Neural progenitor cell (in vitro differentiated cells): ENCODE measurements at places on chromosomes 6 and 20. TPM values are rescaled to one million over a fixed set of nuclear protein-coding genes. Genes with fewer than 3 reads are reported as not detected.

EFCAB8 gene
- total RNA-seq: not detected in 2 replicates

TFAP2D gene
- not detected in 2 replicates for total RNA-seq

DNA sequence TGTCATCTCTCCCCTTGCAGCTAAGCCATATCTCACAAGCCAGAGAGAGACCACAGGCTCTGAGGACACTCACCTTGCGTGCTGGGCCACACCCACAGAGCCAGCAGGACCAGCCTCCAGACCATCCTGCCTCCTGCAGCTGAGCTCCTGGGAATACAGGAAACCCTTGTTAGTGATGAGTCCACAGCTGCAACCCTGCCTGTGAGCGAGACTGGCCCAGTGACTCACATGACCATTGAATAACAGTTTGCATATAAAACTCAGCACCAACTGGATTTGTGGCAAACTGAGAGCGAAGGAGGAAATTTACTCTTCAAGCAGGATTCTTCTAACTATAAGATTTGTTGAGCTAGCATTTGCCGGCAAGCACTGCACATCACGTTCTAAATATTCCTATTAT is 3.0 kb downstream of the THBS2 start:
- DNase-seq: no peak
- H3K4me1 ChIP-seq: peaks cover 25% of the 10 kb centered on the region

DNA sequence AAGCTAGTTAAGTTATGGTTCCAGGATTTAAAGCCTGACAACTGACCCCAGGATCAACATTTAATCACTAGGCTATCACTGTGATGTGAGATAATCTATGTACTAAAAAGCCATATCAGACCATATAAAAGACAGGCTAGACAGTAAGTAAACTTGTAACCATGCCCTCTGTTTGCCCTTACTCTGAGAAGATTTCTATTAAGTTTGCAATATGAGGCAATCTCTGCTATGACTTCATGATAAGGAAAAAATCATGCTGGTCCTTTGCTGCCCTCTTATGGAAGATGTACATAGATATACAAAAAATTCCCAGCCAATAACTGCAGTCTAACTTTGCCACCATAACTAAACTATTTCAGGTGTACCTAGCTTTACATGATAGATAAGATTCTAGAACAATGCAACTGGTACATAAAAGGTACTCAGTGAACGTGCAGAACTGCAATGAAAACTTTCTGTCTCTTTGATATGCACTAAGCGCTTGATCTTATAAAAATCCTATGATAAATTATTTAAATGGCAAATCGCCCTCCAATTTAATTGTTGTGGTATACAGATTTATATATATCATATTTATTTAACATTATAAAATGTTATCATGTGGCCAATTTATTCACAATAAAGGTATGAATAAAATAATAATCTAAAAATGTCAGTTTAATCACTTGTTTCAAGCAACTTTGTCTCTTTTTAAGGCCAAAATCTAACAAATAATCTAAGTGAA is 70.5 kb downstream of the FAM217A start:
- H3K4me3 ChIP-seq: no peak overlapping the region
- H3K4me1 ChIP-seq: no peaks in the 10 kb centered on the region
- DNase-seq: no peak
- no peaks in the 10 kb centered on the region for H3K27me3 ChIP-seq

DNA sequence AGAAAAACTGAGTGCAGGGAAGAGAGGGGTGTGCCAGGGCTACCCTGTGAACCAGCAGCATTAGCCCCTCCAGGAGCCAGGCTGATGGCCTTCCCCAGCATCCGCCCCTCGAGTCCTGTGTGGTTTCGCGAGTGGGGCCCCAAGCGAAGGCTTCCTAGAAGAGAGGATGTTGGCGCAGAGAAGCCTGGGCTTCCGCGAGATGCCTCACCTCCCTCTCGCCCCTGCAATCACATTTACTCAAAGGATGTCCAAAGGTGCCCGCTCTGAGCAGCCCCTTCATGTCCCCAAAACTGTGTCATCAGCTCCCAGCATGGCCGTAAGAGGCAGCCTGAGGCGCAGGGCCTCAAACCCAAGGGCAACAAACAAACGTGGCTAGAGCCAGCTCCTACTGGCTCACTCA is 111.7 kb downstream of the PREX1 start:
- H3K36me3 ChIP-seq: no peaks in the 10 kb centered on the region
- no peak overlapping the region for H3K4me3 ChIP-seq
- no peaks in the 10 kb centered on the region for H3K27me3 ChIP-seq
- DNase-seq: no peak
- no peaks in the 10 kb centered on the region for H3K4me1 ChIP-seq

GRCh38 chr20:57787990-57788781 is 78.4 kb upstream of the PMEPA1 start:
- H3K4me1 ChIP-seq: no peaks in the 10 kb centered on the region
- no peaks in the 10 kb centered on the region for H3K36me3 ChIP-seq
- H3K4me3 ChIP-seq: no peak overlapping the region
- no peaks in the 10 kb centered on the region for H3K27me3 ChIP-seq
- no peak overlapping the region for H3K27ac ChIP-seq
- no peak for DNase-seq

GRCh38 chr20:10521068-10521831 is 86.1 kb downstream of the SLX4IP start:
- H3K4me1 ChIP-seq: peaks cover 40% of the 10 kb centered on the region
- H3K27me3 ChIP-seq: no peaks in the 10 kb centered on the region
- H3K36me3 ChIP-seq: no peaks in the 10 kb centered on the region
- H3K27ac ChIP-seq: no peak overlapping the region
- no peak overlapping the region for H3K4me3 ChIP-seq
- DNase-seq: peak; percentile 17

GRCh38 chr6:44126320-44127149 is 717 bp downstream of the MRPL14 start:
- peaks cover 49% of the 10 kb centered on the region for H3K4me1 ChIP-seq
- no peaks in the 10 kb centered on the region for H3K27me3 ChIP-seq
- peak; percentile 85 for DNase-seq
- H3K27ac ChIP-seq: peak overlapping the region; percentile 55

DNA sequence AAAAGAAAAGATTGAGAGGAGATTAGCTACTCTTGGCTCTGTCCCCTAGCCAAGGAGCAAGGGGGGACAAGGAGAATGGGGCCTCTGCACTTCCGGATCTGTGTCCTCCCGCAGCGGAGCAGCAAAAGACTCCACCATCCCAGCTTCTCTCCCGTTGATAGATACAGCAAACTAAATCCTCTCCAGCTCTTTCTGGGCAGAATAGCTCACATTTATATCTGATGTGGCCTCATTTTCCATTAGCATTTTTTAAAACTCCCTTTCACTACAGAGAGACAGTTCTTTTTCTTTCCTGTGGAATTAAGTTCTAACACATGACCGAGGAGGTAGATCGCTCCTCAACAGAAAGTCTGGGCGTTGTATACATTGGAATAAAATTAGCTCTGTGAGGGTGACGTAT is 260.9 kb upstream of the SOX4 start:
- peaks cover 3% of the 10 kb centered on the region for H3K4me1 ChIP-seq
- no peaks in the 10 kb centered on the region for H3K36me3 ChIP-seq
- no peak overlapping the region for H3K27ac ChIP-seq
- H3K4me3 ChIP-seq: no peak overlapping the region
